ENCODE measurements at places on chromosomes 7 and 10.

GRCh38 chr10:100749059-100749308 is 3.6 kb downstream of the PAX2 start:
- no peak for DNase-seq

- peak; percentile 69 for DNase-seq
Measured at GRCh38 chr10:22682237-22683139, 31.9 kb downstream of the PIP4K2A start.

- DNase-seq: no peak
Measured at GRCh38 chr10:5023177-5023805, 19.6 kb upstream of the AKR1C2 start.

DNA sequence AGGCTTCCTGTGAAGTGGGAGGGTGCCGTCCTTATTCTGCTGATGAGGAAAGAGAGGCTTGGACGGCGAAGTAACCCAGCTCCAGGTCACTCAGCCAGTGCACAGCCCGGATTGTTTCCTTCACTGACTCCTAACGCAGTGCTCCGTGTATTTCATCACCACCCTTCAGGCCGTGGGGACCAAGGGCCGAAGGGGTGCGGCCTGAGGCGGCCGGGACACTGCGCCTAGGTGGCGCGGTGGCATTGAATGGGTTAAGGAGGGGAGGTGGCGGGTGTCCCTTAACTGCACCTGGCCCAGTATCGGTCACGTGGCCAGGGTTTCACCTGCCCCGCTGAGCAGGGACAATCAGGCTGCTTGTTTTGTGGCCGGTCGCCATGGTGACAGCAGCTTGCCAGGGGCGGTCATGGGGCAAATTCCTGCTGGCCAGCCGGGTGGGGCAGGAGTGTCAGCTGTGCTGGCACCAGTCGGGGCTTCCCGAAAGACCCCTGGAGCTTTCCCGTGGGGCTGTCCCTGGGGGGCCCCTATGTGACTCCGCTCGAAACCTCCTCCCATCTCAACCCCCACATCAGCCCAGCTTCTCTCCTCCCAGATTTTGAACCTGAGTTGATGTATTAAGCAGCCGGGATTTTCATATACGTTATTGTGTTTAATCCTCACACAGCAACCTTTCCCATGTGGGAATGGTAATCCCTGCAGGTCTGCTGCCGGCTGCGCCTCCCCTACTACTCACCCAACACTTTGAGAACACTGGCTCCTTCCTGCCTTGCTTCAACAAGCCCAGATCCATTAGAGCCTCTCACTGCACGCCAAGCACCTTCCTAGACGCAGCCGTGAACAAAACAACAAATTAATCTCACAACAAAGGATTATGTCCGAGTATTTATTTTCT is 4.4 kb upstream of the ABHD11 start:
- DNase-seq: no peak

DNA sequence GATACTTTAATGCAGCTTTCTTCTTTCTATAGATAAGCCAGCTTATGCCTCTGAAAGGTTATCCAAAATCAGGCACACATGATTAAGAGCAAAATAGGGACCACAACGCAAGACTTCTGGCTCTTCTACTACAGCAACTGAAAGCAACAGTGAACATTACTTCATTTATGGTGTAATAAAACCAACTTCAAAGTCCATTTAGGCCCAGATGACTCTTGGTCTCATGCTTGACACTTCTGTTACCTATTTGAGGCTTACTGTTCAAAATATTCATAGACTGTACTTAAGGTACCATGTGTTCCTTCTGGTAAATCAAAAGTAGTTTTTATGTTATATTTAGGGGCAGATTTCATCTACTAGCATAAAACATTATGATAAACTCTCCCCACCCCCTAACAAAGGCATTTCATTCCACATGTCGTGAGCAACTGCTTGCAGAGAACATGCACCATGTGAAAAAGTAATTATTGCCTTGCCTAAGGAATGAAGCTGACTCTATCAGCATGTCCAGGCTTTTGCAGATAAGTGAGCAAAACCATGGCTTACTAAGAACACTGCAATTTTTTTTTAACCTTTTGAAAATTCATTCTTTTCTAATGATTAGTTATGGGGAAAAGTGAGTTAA is 154.9 kb upstream of the ITGB1 start:
- DNase-seq: no peak

DNA sequence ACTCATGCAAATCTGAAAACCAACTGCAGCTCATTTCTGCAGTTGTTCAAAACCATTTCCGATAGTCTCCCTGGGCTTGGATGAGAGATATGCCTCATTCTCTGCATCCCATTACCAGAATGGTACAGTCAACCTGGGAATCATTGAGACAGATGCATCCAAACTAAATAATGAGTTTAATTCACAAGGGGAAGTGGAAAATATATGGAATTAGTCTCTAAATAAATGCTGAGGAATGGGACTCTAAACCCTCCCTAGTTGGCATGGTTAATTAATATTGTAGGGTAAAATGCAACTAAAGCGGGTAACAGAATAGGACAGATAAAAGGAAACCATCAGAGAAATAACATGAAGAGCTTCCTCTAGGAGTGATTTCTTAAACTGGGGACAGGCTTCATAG is 118.9 kb downstream of the AMPH start:
- no peak for DNase-seq

DNA sequence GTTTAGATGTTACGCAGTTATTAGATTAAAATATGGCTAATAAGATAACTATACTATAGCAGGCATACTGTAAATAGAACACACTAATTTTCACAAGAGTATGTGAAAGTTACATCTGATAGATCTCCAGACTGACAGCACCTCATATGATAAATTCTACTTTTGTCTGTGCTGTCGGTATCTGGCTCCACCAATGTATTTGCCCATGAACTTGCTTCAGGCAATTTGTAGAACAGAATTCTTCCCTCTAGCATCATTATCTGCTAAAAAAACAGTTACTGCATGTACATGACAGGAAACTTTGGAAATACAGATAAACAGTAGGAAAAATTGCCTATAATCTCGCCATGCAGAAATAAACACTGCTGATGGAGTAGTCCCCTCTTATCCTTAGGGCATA is 137.7 kb downstream of the WNT2 start:
- no peak for DNase-seq

DNA sequence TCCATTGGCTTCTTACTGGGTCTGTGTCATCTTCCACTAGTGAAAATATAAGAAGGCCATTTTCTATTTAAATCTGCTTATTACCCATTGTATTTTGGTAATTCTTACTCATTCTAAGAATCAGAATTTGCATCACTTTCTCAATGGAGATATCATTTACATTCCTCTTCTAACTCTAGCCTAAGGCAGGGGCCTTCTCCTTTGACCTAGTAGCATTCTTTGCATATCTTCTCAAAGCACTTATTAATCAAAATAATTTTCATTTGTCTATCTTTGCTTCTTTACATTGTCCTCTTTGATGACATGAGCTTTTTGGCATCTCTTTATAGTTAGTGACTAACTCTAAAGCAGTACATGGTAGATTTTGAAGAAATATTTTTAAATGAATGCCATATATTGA is 400.9 kb upstream of the SEMA3D start:
- DNase-seq: no peak

DNA sequence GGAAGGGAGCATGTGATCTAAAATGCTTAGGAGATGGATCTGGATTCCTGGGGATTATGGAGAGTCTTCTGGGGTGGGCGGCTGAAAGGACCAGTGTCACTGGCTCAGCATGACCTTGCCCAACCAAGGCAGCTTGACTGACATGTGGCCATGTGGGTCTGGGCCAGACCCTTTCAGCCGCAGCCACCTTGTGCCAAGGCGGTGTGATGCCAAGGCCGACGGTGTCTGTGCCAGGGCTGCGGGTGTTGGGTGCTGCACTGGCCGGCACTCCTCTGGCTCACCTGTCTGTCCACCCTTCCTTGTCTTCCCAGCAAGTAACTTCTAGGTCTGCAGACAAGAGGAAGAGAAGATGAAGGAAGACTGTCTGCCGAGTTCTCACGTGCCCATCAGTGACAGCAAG is 8.8 kb downstream of the DEPP1 start:
- no peak for DNase-seq

- no peak for DNase-seq
Measured at GRCh38 chr10:90862908-90863514, 5.2 kb upstream of the HTR7 start.

DNA sequence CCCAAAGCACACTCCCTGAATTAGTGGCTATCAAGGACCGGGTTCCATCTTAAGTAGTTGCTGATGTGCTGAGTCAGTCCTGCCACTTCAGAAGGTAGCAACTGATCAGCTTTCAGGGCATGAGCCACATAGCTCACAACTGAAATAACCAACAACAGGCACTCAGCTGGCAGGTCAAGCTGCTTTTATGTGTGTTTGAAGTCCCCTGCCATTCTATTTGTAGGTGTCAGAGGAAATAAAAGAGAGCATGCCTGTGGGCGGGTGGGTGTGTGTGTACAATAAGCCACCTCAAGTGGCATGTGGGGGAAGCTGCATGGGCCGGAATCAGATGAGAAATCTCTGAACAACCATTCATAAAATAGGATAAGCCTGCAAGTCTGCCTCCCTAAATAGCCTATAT is 114.3 kb upstream of the YAE1 start:
- no peak for DNase-seq

DNA sequence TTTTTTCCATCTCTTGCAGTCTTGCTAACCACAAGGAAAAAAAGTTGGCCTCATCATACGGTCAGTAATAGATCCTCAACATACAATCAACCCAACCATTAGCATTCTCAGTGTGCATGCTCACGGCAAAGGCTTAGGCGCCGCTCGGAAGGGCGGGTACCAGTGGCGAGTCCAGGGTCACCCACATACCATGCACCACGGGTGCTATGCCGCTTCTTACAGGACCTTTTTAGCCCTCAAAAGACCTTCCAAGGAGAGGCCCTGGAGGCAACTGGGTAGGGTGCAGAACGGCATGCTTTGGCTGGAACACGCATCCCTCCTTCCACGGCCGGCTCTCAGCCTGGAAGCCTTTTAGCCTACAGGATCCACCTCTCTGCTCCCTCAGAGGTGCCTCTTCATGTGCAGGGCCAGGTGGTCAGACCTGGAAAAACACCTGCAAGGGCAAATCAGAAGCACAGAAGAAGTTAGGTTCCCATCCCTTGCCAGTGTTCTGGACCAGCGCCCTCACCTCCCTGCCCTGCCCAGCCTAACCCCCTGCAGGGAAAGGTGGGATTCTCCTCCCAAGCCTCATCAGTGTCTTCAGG is 5.8 kb downstream of the KLF6 start:
- no peak for DNase-seq

DNA sequence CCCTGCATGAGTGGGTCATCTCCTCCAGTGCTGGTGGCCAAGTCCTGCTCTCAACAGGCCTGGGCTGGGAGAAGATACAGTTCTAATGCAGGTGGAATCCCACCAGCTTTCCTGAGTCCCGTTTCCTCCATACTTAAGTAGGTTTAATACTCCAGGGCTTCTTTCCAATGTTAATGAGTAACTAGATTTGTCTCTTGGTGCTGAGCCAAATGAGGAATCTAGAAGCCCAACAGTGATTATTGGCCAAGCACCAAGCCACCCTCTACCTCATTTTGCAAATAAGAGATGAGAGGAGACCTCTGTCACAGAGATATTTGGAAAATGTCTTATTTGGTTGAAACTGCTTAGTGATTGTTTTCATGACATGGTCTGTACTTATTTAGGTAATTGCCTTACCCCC is 37.1 kb downstream of the STARD3NL start:
- no peak for DNase-seq

DNA sequence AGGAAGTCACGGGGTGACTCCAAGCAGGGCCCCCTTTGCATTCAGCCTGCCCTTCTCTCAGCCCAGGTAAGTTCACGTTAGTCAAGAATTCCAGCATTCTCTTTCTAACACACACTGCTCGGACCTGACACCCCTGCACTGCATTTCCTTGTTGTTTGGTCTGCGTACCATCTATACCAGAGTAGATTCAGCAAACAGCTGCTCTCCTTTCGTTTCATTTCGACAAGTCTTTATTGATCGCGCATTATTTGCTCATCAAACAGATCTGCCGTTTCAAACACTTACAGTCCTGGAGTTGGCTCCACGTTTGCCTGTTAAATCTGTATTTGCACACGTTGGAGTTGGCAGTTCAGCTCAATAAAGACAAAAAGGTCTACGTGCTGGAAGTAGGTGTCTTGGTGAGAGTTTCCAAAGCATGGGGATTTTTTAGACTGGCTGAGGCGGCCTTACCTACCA is 495.1 kb downstream of the RPS24 start:
- no peak for DNase-seq

DNA sequence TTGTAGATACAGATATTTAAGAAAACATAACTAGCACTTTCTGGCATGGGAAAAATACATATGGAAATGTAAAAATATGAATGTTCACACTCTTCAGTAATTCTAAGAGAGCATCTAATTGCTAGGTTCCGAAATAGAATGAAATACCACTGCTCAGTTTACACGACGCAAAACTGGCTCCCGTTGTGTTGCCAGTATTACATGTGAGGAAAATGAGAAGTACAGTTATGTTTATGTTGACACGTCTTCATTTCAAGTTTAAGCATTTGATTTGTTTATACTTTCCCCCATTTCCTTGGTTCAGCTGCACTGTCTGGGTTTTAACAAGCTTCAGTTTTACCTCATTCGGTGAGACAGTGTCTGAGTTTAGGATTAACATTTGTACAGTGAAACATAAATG is 275.8 kb upstream of the SEMA3D start:
- DNase-seq: no peak

- DNase-seq: no peak
Measured at GRCh38 chr10:4246881-4247358, 461.9 kb upstream of the KLF6 start.

GRCh38 chr7:7953806-7954205 is 14.8 kb upstream of the GLCCI1 start:
- no peak for DNase-seq

- no peak for DNase-seq
Measured at GRCh38 chr10:27285093-27285492, 44.5 kb upstream of the ACBD5 start.

DNA sequence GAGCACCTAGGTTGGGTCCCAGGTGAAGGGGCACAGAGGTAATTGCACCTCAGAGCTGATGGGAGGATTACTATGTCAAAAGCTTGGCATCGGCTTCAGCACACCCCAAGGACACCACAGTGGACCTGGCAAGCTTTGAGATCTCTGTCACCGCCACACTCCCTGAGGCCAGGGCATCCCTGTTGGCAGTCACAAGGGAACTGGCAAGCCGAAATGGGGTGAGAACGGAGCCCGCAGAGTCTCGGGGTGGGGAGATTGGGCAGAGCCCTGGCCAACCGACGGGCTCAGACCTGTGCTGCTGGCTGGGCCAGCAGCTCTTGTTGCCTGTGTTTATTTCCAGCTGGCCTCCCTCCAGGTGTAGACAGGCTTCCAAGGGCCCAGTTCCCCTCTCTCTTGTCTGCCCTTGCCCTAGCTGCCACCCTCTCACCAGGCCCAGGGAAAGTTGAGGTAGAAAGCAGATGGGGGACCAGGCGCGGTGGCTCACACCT is 2.5 kb downstream of the HSPB1 start:
- DNase-seq: no peak

- peak; percentile 72 for DNase-seq
Measured at GRCh38 chr7:1044189-1045068, at the start of gene GPR146. TSS of gene GPR146 (plus strand) at chr7:1044546. CDS start at chr7:1057516, 12,970 bp downstream.

DNA sequence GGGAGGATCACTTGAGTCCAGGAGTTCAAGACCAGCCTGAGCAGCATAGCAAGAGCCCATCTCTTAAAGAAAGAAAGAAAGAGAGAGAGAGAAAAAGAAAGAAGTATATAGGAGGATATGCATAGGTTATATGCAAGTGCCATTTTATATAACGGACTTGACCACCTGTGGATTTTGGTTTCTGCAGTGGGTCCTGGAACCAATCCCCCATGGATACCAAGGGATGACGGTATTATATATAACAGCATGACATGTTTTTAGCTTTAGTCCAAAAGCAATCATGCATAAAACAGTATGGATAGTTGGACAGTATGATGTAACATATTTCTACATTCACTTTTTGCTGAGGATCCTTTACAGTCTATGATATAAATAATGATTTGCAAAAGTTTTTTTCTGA is 45.3 kb downstream of the DLD start:
- DNase-seq: no peak

Data from central memory CD8-positive, alpha-beta T cell (primary cell).